ENCODE measurements at places on chromosomes 7 and 10.
A peak's percentile ranks its signal among the peaks of the same experiment; 100 is the strongest.

DNA sequence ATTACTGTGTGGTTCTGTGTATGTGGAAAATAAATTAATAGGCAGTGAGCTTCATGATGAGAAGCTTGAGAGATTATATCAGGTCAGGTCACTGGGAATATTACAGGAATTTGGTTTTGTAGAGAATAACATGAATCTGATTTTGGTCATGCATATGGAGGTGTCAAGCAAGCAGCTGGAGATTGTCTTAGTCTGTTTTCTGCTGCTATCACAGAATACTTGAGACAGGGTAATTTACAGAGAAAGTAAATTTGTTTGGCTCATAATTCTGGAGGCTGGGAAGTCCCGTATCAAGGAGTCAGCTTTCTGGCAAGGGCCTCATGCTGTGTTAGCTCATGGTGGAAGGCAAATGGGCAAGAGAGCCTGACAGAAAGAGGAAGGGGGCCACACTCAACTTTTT, 120.7 kb upstream of the FAM3C start:
- DNase-seq = no peak

DNA sequence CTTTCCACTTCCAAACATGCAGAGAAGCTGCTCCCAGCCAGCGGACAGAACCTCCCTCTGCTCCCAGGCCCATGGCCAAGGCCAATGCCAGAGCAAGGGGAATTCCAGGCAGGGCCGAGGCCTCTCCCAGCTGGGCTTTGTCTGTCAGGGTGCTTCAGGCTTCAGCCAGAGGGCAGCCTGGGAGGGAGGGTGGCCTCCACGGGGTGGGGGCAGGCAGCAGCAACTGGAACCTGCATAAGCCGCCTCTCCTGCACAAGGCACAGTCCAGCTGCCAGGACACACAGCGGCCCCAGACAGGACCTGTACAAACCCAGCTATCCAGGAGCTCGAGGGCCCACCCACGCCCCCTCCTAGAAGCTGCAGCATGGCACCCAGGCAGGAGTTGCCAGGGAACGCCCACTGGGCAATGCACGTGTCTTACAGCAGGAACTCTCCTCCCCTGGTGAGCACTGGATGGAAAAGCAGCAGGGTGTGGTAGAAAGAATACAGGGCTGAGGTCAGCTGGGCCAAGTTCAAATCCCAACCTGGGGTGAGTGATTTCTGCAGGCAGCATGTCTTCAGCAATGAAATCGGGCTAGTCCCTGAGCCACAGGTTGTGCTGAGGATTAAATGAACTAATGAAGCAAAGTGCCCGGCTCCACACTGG, 7.6 kb downstream of the FAM53B start:
- DNase-seq = no peak

GRCh38 chr10:79476645-79477044, 31.2 kb upstream of the ZCCHC24 start:
- no peak for DNase-seq

DNA sequence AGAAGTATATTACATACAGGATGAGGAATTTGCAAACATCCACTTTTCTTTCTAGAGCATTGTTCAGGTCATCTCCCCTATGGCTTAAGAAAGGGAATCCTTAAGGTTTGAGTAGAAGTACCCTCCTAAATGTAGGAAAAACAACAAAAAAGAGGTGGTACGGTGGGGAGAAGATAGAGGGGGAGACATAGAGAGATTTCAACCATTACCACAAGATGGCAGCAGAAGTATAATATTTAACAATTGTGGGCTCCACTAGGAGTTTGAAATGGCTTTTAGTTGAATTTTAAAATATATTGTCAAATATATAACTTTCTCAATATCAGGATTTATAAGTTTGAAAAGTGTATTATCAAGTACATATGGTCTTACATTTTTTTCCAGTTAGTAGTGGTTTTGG, 72.7 kb upstream of the PRKG1 start:
- DNase-seq = no peak

DNA sequence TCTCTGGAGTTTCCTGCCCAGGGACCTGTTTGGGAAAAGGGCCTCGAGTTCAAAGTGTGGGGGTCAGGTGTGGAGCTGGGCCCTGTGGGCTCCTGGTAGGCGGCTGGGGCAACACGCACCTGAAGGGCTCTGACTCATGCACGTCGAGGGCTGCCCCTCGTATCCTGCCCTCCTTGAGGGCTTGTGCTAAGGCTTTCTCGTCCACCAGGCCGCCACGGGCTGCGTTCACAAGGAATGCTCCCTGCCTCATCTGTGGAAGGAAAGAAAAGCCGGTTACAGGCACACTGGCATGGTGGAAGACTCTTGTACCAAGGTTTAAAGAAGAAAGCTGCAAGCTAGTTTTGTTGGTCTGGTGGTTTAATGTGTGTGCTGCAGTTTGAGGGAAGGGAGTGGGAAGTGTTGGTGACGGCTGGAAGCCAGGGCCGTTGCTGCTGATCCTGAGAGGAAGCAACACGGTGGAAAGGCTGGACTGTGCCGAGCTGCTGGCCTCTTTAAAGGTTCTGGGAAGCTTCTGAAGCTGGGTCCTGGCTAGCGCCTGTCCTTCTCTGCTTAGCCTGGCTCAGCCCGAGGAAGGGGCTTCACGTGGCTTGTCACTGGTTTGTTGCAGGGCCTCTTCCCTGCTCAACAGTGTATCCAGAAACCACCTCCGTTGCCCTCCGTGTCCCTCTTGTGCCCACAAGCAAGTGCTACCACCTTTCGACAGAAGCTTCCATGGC, 52.0 kb downstream of the ZRANB1 start:
- no peak for DNase-seq

DNA sequence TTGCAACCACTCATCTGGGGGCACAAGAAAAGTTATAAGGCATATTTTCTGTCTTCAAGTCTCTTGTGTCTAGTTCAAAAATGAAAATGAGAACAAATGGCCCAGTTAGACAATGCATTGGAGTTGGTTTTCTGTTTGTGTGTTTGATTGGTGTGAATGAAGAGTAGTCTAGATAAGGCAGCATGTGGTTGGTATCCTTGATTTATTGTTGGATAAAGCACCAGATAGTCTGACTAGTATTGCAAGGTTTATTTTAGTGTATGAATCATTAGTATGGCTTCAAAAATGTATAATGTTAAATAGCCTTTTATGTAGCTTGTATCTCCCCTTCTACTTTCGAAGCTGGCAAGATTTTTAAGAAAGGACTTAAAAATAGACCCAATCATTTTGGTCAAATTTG, 237.3 kb downstream of the CDK14 start:
- no peak for DNase-seq

DNA sequence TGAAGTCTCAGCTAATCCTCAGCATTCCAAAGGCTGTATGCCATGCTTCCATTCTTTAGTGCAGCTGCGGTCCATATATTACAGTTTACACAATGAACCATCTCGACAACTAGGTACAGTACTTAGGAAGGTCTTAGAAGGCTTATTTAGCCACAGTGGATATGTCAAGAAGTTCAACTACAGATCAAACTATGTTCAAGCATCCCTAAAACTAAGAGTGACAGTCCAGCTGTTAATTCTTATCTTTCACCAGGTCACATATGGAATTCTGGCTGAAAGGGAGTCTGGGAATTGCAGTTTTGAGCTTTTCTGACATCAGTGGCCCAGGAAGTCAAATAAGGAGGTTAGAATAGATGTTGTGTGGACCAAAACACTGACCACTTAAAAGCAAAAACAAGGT, 106.8 kb downstream of the SDHAF3 start:
- no peak for DNase-seq

DNA sequence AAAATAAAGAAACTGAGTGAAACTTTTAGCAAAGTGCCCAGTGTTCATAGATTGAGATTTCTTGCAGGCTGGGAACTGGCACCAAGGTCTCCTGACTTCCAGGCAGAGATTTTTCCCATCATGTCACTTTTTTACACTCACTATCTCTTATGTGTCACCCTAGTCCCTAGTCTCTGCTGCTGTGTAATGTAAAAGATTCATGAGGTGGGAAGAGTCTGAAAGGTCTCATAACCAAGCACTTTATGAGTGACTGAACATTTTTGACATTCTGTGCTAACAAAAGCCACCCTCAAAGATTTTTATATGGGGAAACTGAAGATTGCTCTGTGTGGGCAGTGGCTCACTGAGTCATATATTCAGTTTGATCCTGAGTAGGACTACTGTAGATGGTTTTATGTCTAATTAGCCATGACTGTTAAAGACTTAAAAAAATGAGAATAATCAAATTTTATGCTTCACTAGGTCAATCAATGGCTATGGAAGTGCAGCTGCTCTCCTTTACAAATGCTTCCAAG, 900.3 kb upstream of the SORCS1 start:
- DNase-seq = no peak

- DNase-seq = no peak
Measured at GRCh38 chr7:4079366-4079765, 602.7 kb upstream of the FOXK1 start.

DNA sequence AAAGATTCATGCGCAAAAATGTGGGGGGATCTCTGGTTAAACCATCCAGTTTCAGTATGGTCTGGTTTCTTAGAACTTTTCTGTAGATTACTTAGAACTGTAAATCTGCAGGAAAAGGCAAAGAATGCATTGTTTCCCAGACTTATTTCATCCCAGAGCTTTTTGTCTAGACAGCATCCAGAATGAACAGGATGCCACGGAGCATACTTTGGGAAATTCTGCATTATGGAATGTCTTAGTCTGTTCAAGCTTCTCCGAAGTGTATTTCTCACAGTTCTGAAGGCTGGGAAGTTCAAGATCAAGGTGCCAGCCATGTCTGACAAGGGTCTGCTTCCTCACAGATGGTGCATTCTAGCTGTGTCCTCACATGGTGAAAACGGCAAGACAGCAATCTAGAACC, 136.3 kb downstream of the INHBA start:
- no peak for DNase-seq

GRCh38 chr7:157020514-157021070, 10.1 kb upstream of the MNX1 start:
- no peak for DNase-seq

GRCh38 chr10:109974504-109975191, 33.1 kb upstream of the ADD3 start:
- DNase-seq = no peak

DNA sequence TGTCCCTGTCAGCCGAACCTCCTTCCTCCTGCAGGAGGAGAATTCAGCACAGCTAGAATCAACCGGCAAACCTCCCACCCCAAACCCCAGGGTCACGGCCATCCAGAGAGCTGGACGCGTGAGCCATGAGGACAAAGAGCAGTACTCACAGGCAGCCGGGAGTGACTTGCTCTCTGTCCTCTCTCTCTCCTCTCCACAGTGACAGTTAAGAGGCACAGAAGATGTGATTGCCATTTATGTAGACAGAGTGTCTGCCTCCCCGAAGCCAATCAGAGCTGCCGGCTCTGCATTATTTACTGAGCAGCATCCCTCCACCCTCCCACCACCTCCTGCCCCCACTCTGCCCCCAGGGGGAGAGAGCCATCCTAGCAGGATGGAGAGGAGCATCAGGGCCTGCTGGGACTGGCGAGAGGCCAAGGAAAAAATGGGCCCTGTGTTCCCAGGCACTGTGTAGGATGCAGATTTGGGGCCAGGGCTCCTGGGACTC, 4.3 kb downstream of the DDC start:
- no peak for DNase-seq

GRCh38 chr7:90669492-90669891, 73.4 kb downstream of the CDK14 start:
- no peak for DNase-seq

- DNase-seq = no peak
Measured at GRCh38 chr10:29199339-29199738, 89.5 kb upstream of the LYZL1 start.

GRCh38 chr7:130935564-130936157, 201.7 kb upstream of the KLF14 start:
- DNase-seq = peak; percentile 21

GRCh38 chr7:44183386-44183785, 5.9 kb downstream of the GCK start:
- no peak for DNase-seq

DNA sequence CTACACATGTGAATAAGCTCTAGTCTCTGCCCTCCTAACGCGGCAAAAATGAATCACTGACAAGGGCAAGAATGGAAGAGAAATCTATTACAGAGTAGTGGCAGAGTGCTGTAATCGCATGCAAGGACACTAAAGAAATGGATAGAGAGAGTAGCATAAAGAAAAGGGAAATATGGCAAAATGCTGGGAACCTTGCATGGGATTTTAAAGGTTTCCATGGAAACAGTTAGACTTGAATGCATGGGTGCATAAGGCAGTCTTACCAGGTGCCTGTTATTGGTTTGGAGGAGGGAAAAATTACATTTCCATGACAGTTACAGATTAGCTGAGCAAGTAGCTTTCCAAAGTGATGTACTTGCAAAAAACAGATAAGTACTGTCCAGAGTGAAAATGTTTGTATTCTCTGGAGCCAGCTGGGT, 233.4 kb downstream of the PTN start:
- no peak for DNase-seq

- no peak for DNase-seq
Measured at GRCh38 chr10:121662945-121663917, 65.0 kb upstream of the FGFR2 start.

- no peak for DNase-seq
Measured at GRCh38 chr7:24279512-24279911, 4.5 kb upstream of the NPY start.

- no peak for DNase-seq
Measured at GRCh38 chr10:110075686-110076085, 67.9 kb downstream of the ADD3 start.

DNA sequence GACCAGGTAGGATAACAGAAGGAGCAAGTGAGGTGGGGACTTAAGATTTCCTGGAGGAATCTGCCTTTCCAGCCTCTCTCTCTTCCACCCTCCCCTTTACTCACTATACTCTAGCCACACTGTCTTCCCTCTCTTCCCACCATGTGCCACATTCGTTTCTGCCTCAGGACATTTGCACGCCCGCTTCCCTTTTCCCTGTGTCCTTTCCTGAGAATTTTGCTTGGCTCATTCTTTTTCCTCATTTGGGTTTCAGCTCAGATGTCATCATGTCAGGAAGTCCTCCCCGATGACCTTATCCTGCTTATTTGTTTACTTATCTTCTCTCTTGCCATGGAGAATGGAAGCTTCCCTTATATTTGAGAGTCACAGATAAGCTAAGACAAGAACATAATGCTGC, 363.8 kb downstream of the PRPF18 start:
- DNase-seq = no peak

DNA sequence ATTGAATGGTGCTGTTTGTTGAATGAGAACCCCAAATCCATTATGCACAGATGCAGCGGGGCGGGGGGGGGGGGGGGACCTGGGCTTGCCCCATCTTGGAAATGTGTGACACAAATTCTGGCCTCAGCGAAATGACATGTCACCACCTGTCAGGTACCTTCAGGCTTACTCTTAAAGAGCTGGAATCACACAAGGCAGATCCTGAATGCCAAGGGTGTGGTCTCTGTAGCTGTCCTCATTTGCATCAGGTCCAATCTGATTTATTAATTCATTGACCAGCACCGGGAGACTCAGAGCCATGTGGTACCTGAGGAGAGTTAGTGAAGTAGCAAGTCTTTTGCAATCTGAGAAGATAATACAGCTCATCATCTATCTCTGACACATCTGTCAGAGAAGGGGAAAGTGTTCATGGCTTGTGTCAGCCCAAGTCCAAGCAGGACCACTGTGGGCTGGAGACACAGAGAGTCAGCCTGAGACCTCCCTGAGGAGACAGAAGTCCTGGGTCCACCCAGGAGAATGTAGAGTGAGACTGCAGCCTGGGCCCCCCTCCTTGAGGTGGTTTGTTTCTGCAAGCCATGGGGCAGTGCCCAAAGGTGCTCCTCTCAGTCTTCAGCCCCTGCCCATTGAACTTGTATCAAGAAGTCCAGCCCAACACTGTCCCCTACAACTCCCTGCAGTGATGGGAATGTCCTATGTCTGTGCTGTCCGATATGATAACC, 46.7 kb downstream of the ADCYAP1R1 start:
- DNase-seq = no peak

- DNase-seq = no peak
Measured at GRCh38 chr7:115662120-115662519, 368.4 kb downstream of the TFEC start.

Data from stimulated activated CD4-positive, alpha-beta T cell treated with anti-CD3 and anti-CD28 coated beads, Interleukin-2, amount 100 ng/mL, for 24 hours (primary cell).